Stimulated activated CD4-positive, alpha-beta T cell treated with anti-CD3 and anti-CD28 coated beads, Interleukin-1b, Interleukin-23, amount 100 ng/mL, for 1 hour (primary cell): ENCODE measurements at places on chromosomes 4 and X.

GRCh38 chr4:3021127-3021526 is 53.2 kb downstream of the HTT-AS start:
- DNase-seq: no peak

DNA sequence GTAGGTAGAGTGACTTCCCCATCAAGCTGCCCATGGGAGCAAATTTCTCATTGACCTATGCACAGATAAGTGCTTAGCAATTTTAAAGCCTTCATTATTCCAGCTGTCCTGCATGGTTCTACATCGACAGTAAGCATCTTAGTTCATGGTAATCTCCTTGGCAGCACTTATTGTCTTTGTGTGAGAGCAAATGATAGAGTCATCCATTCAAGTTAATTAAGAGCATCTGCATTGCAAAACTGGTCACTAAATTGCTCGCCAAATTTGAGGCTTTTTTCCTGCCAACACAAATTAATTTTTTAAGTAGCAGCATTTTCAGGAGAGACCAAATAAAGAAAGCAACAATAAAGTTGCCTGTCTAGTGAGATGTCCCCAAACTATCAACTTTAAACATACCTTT is 76.7 kb downstream of the SH3BGRL start:
- DNase-seq: no peak

DNA sequence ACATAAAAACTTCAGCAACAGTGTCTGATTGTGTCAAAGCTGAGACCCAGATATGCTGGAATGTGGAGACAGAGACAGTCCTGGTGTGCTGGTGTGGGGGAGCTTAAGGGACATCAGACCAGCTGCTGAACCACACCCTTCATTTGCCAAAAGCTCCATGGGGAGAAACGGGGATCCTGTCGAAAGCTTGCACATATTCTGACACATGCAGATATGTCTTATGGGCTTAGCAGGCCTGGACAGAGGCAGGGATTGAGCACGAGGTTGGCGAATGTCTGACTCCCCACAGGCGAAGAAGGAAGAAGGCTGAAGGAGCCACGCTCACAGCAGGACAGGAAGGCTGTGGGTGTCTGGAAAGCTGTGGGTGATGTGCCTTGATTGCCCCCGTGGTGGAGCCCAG is 72.1 kb upstream of the ACSL1 start:
- DNase-seq: no peak

- DNase-seq: no peak
Measured at GRCh38 chr4:107922486-107923473, 8.6 kb upstream of the CYP2U1 start.

- DNase-seq: no peak
Measured at GRCh38 chr4:147590249-147590920, 26.8 kb upstream of the TMEM184C start.

DNA sequence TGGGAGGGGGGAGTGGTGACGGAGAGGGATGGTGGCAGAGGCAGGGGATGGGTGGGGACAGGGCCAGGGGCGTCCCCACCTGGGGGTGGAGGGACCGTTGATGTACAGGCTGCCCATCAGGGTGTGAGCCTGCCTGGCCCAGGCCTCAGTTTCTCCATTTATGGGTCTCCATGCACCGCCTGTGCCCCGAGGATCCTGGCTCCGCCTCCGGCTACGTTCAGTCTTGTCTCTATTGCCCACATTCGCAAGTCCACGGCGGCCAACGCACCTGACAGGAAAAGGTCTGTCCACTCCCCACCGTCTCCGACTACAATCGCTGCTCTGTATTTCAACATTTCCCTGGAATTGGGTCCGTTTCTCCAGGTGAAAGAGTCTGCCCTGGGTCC is 96.3 kb upstream of the NKX1-1 start:
- no peak for DNase-seq

DNA sequence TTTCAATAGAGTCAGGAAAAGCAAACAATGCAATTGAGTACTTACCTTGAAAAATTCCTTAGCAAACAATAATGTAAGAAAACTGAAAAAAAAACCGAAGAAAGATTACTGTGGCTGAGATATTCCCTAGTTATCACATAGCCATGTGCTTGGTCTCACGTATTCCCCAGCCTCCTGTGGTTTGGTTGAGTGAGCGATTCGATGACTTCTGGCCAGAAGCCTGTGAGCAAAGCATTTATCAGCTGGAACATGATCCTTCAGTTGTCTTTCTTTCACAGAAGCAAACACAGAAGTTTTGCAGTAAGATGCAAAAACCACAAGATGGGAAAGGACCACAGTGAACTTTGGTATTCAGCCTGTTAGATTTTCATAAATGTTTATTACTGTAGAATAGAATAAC is 1754.3 kb upstream of the AGA start:
- no peak for DNase-seq
